ENCODE measurements at places on chromosomes 2 and 18.

DNA sequence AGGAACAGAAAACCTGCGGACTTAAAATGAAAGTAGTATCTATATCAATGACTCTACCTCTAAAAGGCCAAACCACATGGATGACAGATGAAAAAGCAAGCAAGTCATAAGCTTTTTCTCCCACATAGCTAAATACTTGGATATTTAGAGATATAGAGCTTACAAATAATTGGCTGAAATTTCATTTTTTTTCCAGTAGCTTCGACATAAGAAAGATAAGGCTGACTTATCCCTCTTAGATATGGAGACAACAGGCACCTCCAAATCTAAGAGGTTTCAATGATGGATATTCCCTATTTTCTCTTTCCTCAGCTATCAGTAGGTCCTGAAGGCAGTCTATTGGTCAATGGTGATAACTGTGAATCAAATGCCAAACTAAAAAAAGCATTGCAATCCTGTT, 460.3 kb downstream of the MEIS1 start:
- no peak for DNase-seq
- no peak overlapping the region for H3K4me3 ChIP-seq
- no peaks in the 10 kb centered on the region for H3K36me3 ChIP-seq

- H3K27me3 ChIP-seq = peaks cover 16% of the 10 kb centered on the region
- DNase-seq = no peak
- no peak overlapping the region for H3K4me3 ChIP-seq
- H3K36me3 ChIP-seq = peaks cover 11% of the 10 kb centered on the region
- no peak overlapping the region for H3K27ac ChIP-seq
Measured at GRCh38 chr18:76437910-76438309, 57.1 kb downstream of the ZNF516 start.

- no peak overlapping the region for H3K27ac ChIP-seq
- no peaks in the 10 kb centered on the region for H3K4me1 ChIP-seq
- H3K27me3 ChIP-seq = no peaks in the 10 kb centered on the region
Measured at GRCh38 chr18:14945286-14945685, 197.3 kb downstream of the ANKRD30B start.

GRCh38 chr18:44128365-44128764, 552.3 kb upstream of the SETBP1 start:
- no peak overlapping the region for H3K27ac ChIP-seq
- peaks cover 5% of the 10 kb centered on the region for H3K27me3 ChIP-seq
- no peaks in the 10 kb centered on the region for H3K36me3 ChIP-seq
- no peak for DNase-seq
- H3K4me1 ChIP-seq = no peaks in the 10 kb centered on the region

DNA sequence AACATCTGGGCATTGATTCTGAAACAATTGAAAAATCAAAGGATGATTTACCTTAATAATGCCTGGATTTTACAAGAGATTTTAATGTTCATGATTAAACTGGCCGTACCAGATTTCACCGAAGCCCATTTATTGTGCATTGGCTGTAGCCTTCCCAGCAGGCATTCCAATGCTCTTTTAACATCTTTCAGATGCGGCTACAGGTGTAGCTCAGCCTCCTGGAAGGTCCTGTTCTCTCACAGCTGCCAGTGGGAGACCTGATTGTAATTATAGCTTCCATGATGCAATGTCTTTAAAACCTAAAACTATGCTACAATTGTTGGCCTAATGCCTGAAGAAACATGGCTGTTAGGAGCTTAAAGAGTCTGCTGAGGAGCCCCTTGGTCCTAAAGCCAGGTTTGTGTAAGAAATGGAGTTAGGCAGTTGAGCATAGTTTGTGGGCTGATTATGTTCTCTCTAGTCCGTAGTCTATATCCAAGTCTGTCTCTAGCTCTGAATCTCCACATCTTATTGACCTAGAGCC, 147.4 kb downstream of the CERS6 start:
- H3K36me3 ChIP-seq = peaks cover 3% of the 10 kb centered on the region
- no peak overlapping the region for H3K4me3 ChIP-seq
- H3K4me1 ChIP-seq = peaks cover 1% of the 10 kb centered on the region
- DNase-seq = no peak
- H3K27me3 ChIP-seq = no peaks in the 10 kb centered on the region
